ENCODE measurements at places on chromosomes 12 and 14.

GRCh38 chr14:41986083-41986645 is 379.5 kb downstream of the LRFN5 start:
- no peak for DNase-seq

- no peak for DNase-seq
Measured at GRCh38 chr12:19933924-19934323, 434.4 kb upstream of the PDE3A start.

DNA sequence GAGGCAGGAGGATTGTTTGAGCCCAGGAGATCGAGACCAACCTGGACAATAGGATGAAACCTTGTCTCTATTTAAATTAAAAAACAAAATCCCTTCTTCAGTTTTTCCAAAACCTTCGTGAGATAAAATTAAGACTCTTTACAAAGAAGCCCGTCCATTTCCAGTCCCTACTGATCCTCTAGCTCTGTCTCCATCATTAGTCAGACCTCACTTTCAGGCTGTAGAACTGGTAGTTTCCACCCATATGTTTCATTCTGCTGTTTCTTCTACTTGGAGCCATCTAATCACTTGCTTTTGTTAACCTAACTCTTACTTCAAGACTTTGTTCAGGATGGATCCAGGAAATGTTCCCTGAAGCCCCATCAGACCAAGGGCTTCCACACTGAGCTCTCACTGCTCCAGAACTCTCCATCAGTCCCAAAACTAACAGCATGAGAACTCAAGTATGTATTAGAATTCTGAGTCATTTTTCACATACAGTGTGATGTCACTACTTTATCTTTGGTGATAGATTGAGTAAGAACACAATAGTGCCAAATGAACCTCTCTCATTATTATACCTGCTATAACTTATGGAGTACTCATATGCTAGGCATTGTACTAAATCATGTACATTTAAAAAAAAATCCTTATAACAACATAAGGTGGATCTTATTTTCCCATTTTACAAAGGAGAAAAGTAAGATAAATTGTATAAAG is 90.8 kb downstream of the PRICKLE1 start:
- no peak for DNase-seq

GRCh38 chr14:31449971-31450610 is 7.2 kb downstream of the DTD2 start:
- DNase-seq: no peak

- DNase-seq: no peak
Measured at GRCh38 chr12:45368841-45369489, 153.1 kb downstream of the ANO6 start.

- DNase-seq: no peak
Measured at GRCh38 chr14:95071649-95072280, 85.6 kb downstream of the DICER1 start.

- DNase-seq: no peak
Measured at GRCh38 chr12:107393043-107393717, 292.4 kb upstream of the PWP1 start.

GRCh38 chr12:40632933-40633332 is 59.3 kb upstream of the CNTN1 start:
- DNase-seq: no peak

DNA sequence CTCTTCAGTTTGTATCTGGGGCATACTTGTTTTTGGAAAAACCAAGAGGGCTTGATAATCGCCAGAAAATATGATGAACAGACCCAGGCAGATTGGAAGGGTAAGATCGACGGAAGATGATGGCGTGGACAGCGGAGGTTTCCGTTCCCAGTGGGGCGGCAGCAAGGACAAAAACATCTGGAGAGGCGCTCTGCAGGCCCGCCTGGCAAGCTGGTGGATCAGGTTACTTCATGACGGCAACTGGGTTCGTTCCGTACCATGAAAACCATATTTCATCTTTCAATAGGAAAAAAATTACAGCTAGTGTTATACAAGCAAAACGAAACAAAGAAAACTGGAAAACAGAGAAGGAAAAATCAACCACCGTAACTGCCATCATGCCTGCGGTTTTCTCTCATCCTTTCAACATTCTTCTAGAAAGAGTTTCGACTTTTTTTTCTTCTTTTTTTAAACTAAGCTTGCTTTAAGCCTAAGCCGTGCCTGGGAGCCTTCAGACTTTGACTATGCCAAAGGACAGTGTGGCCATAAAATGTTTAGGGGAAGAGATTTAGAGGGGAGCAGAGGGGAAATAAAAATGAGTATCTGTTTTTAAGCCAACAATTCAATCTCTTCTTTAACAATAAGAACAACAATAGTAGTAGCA is 210.5 kb downstream of the FOXN3 start:
- no peak for DNase-seq

DNA sequence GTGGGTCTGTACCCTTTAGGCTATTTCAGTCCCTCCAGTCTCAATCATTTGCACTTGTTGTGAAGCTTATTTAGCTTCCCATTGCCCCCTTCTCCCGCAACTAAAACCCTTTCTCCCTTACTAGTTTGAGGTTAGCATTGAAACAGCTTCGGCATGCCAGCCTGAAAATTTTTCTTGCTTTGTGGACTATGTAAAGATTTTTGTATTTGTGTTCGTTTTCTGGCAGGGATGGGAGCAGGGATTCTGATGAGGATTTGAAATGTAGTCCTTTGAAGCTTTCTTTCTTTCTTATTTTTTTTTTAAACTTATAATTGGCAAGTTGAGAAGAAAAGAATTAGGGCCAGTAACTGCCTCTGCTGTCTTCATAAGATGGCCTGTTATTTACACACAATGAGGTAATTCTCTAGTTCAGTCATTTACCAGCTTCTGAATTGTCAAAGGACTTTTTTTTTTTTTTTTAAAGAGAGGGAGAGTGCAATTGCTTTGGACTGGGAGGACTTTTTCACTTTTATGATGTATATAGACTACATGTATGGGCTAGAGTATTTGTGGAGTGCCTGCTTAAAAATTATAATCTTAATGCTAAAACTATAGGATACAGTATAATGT is 29.0 kb downstream of the PALS1 start:
- no peak for DNase-seq

GRCh38 chr12:91072931-91073330 is 15.1 kb upstream of the KERA start:
- DNase-seq: no peak

DNA sequence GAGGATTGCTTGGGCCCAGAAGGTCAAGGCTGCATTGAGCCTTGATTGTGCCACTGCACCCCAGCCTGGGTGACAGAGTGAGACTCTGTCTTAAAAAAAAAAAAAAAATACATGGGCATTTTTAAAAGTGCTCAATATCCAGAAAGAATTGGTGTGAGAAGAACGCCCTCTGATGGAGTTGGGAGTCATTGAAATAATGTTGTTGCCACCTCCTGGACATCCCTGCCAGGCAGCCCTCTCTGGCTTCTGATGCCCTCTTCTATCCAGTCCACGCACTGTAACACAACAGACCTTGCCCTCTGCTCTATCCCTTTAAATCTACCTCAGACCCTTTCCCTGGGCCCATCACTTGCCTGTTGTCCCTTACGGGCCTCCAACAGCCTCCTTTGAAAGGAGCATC is 4.9 kb downstream of the PTGDR start:
- no peak for DNase-seq

DNA sequence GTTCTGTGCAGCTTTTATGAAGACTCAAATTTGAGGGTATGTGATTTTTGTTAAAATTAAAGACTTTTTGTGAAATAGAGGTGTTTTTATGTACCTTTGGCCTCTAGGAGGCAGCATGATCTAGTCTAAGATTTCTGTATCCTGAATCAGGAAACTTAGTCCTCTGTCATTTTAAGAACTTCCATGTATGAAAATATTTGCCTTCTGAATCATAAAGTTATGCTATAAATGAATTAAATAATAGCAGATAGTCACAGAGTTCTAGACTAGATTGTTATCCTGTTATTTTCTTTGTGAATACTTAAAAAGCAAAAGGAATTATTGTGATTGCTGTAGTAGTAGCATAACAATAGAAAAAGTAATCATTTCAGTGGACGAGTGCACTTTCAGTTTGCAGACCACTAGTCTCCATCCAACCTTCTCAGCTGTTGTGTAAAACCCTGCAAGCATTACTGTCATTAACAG is 56.3 kb downstream of the FGD4 start:
- DNase-seq: no peak

GRCh38 chr12:88303335-88303734 is 161.2 kb downstream of the TMTC3 start:
- DNase-seq: no peak

DNA sequence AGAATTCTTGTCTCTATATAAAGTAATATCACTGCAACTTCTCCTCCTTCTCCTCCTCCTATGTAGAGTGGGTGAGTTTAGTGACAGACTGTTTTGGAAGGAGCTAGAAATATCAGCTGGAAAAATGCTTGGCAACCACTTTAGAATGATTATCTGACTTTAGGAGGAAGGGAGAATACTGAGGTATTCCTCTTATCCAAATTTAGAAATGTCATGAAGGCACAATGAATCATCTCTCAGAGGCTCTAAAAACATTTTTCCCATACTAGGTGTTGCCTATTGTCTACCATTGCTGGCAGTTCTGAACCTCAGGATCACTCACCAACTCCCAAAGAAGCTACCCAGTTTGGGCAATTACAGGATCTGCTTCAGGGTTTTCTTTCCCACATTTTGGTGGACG is 306.6 kb upstream of the ATP2B1 start:
- DNase-seq: no peak

DNA sequence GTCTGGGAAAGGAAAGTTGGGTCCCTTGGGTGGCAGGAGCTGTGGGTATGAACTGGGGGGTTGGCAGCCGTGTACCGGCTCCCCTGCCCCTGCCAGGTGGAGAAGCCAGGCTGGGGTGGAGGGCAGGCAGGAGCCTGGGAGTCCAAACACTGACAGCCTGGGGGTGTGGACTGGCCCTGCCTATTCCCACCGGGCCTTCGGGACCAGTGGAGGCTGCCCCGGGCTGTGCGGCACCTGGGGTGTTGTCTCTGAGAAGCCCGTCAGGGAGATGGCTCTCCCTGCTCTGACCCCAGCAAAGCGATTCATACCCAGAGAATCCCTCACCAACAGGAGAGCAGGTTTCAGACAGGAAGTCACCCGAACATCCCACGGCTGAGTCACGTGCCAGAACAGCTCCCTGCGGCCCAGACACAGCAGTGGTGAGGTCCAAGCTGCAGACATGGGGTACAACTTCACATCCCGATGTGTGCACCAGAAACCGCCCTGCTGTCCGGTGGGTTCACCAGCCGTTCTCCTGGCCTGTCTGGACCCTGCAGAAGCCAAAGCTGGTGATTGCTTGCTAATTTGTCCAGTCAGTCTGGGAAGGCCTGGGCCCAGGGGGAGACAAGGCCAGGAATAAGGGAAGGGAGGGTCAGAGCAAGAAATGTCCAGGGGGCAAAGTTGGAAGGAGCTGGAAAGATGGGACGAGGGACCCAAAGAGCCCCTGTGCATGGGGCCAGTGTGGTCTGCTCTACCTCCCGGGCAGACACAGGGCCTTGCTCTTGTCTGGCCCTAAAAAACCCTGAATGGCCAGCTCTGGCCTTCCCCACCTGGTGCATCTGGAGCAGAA is 2.1 kb upstream of the GPR132 start:
- peak; percentile 82 for DNase-seq

DNA sequence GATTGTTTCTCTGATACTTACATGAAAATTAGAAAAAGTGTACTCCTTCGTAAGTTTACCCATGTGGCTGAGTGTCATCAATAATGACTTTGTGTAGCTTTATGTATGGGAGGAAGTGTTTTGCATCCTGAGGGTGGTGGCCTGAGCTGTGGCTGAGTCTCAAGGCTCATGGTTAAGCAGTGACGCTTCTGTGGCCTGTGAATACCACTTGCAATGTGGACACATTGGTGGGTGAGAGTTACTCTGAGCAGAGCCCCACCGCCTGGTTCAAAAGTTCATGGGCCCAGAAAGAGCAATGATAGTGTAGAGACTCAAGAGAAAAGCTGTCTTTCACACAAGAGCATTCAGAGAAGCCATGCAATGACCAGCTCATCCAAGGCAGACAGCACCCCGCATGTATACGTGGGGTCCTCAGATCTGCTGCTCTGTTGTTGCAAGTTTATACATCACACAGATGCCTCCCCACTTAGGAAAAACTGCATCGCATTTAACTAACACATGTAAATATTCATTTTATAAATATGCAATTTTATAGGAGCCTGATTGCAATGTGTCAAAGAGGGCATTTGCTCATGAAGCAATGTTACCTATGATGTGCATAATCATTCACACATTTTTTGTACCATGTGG is 55.1 kb upstream of the FRMD6 start:
- DNase-seq: no peak

GRCh38 chr12:24664161-24664880 is 284.6 kb downstream of the BCAT1 start:
- DNase-seq: no peak

- DNase-seq: no peak
Measured at GRCh38 chr12:117580718-117581062, 219.3 kb upstream of the NOS1 start.

DNA sequence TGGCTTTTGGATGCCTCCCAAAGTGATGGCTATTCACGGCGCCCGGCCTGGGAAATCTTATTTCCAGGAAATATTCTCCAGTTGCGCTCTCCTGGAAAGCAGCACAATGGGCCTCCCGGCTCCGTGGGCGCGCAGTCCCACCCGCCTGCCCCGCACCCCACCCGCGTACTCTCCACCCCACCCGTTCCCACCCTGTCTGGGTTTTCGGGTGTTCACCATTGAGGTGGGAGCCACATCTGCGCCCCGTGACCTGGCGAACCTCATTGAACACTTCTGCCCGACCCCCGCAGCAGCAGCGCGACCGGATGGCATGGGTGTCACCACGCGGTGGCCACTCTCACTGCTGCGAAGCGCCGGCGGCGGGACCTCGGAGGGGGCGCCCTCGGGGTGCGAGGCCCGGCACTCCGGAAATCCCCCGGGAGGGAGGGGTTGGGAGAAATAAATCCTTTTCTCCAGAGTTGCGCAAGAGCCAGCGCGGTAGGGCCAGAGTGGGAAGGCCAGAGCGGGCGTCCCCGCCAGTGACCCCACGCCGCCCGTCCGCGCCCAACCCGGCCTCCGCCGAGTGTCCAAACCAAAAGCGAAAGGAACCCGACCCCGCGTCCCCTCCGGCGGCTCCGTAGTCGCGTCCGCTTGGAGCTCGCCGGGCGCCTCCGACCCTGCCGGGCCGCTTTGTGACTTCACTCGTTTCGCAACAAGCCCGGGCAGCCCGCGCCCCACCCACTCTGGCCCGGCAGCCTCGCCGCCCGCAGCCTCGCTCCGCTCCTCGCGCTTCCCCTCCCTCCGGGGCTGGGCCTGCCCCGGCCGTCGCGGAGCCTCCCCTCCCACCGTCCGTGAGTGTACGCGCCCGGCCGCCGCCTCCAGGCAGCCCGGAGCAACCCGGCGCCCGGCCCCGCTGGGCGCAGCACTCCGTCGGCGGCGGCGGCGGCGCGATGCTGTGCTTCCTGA is at the start of gene DRAM1:
TSS of gene DRAM1 (plus strand) at position 720 of the 945 bp plus-strand sequence. CDS start at position 930, 210 bp downstream.
- DNase-seq: peak; percentile 87

DNA sequence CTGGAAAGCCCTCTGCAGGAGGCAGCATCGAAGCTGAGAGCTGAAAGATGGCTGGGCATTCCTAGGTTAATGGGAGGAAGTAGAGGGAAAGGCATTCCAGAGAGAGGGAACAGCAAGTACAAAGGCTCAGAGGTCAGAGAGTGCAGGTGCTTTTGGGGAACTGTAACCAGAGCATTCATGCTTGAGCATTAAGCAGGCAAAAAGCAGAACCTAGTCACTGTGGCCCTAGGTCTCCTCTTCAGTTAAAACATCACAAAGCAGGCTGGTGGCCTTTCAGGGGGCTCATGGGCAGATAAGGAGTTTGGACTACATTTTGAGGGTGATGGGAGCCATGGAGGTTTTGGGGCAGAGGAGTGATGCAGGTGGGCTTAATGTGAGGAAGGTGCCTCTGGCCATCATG is 169.2 kb upstream of the MYL2 start:
- DNase-seq: no peak

Data from activated CD8-positive, alpha-beta memory T cell treated with anti-CD3 and anti-CD28 coated beads, Interleukin-2, amount 50 U/mL, for 48 hours (primary cell).